Activated CD8-positive, alpha-beta T cell treated with anti-CD3 and anti-CD28 coated beads for 36 hours (primary cell): ENCODE measurements at places on chromosomes 3 and 15. TPM values are rescaled to one million over a fixed set of nuclear protein-coding genes. Genes with fewer than 3 reads are reported as not detected.
A peak's percentile ranks its signal among the peaks of the same experiment; 100 is the strongest.

DNA sequence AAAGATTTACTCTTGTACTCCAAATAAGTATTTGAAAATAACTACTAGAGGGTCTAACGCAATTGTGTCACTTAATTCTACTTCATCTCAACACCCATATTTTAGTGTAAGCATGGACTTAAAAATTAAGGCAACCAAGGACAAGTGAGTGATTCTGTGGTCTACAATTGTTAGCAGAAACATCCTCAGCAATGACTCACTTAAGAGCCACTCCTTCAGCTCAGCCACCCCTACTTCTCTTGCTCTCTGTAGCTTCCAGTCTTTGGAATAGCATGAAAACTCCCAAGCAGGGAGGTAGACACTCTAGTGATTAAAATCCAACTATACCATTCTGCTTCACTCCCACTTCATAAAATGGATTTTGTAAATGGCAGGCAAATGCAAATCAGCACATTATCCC, 116.0 kb upstream of the LRRN1 start:
- no peaks in the 10 kb centered on the region for H3K27me3 ChIP-seq
- H3K36me3 ChIP-seq, result no peaks in the 10 kb centered on the region
- no peaks in the 10 kb centered on the region for H3K4me1 ChIP-seq
- no peak for DNase-seq
- H3K27ac ChIP-seq, result no peak overlapping the region
- no peak overlapping the region for H3K4me3 ChIP-seq

GRCh38 chr3:140023616-140024530, 88.9 kb downstream of the CLSTN2 start:
- H3K27me3 ChIP-seq, result no peaks in the 10 kb centered on the region
- no peak overlapping the region for H3K27ac ChIP-seq
- no peak for DNase-seq
- no peaks in the 10 kb centered on the region for H3K4me1 ChIP-seq
- no peak overlapping the region for H3K4me3 ChIP-seq

GRCh38 chr3:161295325-161295724, 74.2 kb downstream of the NMD3 start:
- no peaks in the 10 kb centered on the region for H3K4me1 ChIP-seq
- no peak overlapping the region for H3K4me3 ChIP-seq
- H3K36me3 ChIP-seq, result peaks cover 10% of the 10 kb centered on the region
- no peak overlapping the region for H3K27ac ChIP-seq
- H3K27me3 ChIP-seq, result peaks cover 2% of the 10 kb centered on the region

The ATP13A4 gene
- 2.8 TPM for total RNA-seq

DNA sequence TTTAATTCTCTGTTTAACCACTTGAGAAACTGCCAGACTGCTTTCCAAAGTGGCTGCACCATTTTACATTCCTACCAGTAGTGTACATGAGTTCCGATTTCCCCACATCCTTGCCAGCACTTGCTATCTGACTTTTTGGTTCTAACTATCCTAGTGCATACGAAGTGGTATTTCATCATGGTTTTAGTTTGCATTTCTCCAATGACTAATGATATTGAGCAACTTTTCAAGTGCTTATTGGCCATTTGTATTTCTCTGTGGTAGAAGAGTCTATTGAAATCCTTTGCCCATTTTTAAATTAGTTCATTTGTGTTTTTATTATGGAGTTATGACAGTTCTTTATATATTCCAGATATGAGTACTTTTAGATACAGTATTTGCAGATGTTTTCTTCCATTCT, 247.8 kb downstream of the GABRB3 start:
- no peaks in the 10 kb centered on the region for H3K36me3 ChIP-seq
- no peaks in the 10 kb centered on the region for H3K4me1 ChIP-seq
- DNase-seq, result no peak
- no peak overlapping the region for H3K4me3 ChIP-seq
- H3K27ac ChIP-seq, result no peak overlapping the region

The BSN gene
- total RNA-seq, result 0.09 TPM

DNA sequence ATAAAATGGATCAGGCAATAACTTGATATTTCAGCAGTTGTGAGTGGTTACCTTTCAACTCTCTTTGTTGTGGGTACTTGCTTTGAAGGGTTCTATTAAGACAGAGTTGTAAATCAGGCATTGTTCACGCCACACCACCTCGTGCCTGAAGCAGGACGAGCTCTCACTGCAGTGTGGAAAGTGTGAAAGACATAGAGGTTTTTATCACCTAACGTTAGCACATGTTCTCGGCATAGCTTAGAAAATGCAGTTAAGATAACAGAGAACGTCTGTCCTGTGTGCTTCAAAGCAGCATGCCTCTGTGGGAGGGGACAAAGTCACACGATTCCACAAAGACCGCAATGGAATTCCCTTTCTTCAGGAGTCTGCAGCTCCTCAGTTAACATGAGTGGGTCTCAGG, 7.8 kb downstream of the ADAMTS17 start:
- H3K36me3 ChIP-seq, result no peaks in the 10 kb centered on the region
- peaks cover 7% of the 10 kb centered on the region for H3K27me3 ChIP-seq
- H3K27ac ChIP-seq, result no peak overlapping the region
- H3K4me1 ChIP-seq, result peaks cover 66% of the 10 kb centered on the region
- no peak overlapping the region for H3K4me3 ChIP-seq

DNA sequence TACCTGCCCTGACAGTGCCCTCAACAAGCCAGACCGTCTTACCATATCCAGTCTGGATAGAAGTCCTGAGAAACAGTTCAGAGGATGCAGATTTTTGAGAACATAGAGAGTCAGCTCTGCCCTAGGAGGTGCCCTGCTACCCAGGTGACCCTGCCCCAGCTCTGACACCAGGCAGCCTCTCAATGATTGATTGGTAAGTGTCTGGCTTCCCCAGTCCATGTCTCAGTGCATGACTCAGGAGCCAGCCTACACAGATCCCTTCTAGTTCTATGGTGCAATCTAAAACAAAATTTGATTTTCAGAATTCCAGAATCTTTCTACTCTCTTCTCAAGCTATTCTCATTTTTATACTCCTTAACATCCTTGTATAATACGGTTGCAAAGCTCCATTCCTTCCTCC, 292.1 kb downstream of the VPS13C start:
- no peak for DNase-seq
- no peak overlapping the region for H3K4me3 ChIP-seq
- H3K4me1 ChIP-seq, result no peaks in the 10 kb centered on the region
- H3K27me3 ChIP-seq, result peaks cover 17% of the 10 kb centered on the region
- no peak overlapping the region for H3K27ac ChIP-seq

The CHRM5 gene
- total RNA-seq, result not detected

DNA sequence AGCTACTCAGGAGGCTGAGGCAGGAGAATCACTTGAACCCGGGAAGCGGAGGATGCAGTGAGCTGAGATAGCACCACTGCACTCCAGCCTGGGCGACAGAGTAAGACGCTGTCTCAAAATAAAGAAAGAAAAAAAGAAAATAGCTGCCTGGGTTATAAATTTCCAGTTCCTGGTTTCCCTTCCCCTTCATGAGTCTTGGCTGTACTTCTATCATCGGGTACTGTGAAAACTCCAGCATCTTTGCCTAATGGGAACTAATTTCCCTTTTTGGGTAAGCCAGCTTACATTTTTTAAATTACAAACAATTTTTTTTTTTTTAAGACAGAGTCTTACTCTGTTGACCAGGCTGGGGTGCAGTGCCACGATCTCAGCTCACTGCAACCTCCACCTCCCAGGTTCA, 15.0 kb downstream of the DENND4A start:
- no peaks in the 10 kb centered on the region for H3K27me3 ChIP-seq
- peaks cover 35% of the 10 kb centered on the region for H3K4me1 ChIP-seq
- DNase-seq, result no peak
- H3K36me3 ChIP-seq, result peaks cover 32% of the 10 kb centered on the region
- H3K27ac ChIP-seq, result no peak overlapping the region

The COLQ gene
- total RNA-seq, result 2.9 TPM

- peak overlapping the region; percentile 81 for H3K27ac ChIP-seq
- DNase-seq, result no peak
- H3K4me3 ChIP-seq, result peak overlapping the region; percentile 37
- no peaks in the 10 kb centered on the region for H3K27me3 ChIP-seq
Measured at GRCh38 chr3:72426618-72427397, 421.4 kb downstream of the SHQ1 start.

The FETUB gene
- total RNA-seq, result not detected

GRCh38 chr15:48528921-48529320, 116.6 kb downstream of the FBN1 start:
- no peak overlapping the region for H3K4me3 ChIP-seq
- no peaks in the 10 kb centered on the region for H3K4me1 ChIP-seq
- no peak for DNase-seq
- H3K36me3 ChIP-seq, result no peaks in the 10 kb centered on the region
- H3K27me3 ChIP-seq, result no peaks in the 10 kb centered on the region

DNA sequence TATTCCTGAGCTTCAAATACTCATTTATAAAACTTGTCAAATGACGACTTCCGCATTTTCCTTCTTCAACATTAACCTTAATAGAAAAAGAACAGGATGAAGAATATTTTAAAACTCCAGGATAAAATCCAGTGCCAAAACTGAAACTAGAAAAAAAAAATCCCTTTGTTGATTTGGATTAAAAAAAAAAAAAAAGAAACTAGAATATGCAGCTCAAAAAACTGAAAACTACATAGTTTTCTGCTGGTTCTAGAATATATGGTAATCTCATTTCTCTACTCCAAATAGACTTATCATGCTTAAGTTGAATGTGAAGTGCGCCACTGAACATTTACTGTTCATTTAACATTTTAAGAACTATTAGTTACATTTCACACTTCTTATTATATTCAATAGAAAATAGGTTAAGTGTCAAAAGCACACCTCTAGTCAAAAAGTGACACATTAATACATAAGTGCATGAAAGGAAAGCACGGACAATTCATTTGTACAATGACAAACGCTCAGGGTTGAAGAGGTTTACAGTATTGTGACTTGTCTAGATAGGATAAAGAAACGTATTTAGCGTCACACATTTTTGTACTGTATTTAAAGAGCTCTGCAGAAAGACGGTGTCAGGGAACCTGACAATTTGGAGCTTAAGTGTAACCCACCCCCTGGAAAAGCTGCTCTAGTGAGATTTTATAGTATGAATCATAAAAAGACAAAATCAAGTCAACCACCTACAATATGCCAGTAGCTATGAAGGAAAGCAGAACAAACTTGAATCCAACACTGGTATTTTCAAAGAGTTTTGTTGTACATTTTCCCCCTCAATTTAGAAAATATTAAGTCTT, 5.8 kb downstream of the TRA2B start:
- H3K27me3 ChIP-seq, result no peaks in the 10 kb centered on the region
- H3K4me3 ChIP-seq, result peak overlapping the region; percentile 100

DNA sequence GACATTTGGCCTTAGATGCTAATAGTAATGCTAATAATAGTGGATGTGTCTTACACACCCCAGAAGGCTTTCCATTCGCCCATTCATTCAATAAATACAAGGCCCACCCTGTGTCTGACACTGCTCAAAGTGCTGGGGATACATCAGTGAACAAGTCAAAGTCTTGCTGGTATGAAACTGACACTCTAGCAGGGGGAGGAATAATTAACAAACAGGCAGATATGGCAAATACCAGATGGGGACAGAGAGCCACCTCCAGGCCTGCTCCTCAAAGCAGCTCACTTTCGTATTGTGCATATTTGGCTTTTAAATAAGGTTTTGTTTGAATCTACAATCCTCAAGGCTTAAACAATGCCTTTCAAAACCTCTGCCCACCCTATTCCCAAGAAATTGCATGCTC, 28.3 kb upstream of the LYZL4 start:
- H3K36me3 ChIP-seq, result no peaks in the 10 kb centered on the region
- H3K4me1 ChIP-seq, result no peaks in the 10 kb centered on the region
- no peak overlapping the region for H3K4me3 ChIP-seq

GRCh38 chr3:27721717-27722564, at the start of gene EOMES:
TSS of gene EOMES (minus strand) at chr3:27722323. CDS start at chr3:27722294, 29 bp downstream.
- H3K36me3 ChIP-seq, result peaks cover 5% of the 10 kb centered on the region
- peaks cover 43% of the 10 kb centered on the region for H3K27me3 ChIP-seq
- peaks cover 26% of the 10 kb centered on the region for H3K4me1 ChIP-seq
- peak within 1 kb of the TSS; percentile 83 for H3K27ac ChIP-seq

The ESYT3 gene
- total RNA-seq, result 0.16 TPM

DNA sequence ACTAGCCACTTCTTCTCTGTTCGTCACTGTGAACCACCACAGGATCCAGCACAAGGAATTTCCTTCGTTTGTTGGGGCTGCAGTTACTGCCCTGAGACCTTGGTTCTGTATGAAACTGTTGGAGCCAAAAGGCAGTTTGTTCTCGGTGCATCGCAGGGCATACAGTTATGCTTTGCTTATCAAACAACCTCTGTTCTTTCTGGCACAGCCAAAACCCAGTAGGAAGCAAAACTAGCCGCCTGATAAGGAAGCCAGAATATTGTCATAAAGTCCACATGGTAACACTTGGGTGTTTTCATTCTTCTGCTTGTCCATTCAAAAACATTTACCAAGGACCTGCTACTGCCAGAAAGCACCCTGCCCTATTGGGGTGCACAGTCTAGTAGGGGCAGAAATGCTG, 116.1 kb downstream of the RAB11A start:
- H3K4me3 ChIP-seq, result no peak overlapping the region
- peaks cover 17% of the 10 kb centered on the region for H3K27me3 ChIP-seq
- no peak overlapping the region for H3K27ac ChIP-seq
- H3K36me3 ChIP-seq, result no peaks in the 10 kb centered on the region
- DNase-seq, result no peak
- peaks cover 5% of the 10 kb centered on the region for H3K4me1 ChIP-seq

GRCh38 chr15:70101459-70102113, 3.9 kb upstream of the TLE3 start:
- H3K36me3 ChIP-seq, result peaks cover 1% of the 10 kb centered on the region
- H3K4me3 ChIP-seq, result no peak overlapping the region
- H3K4me1 ChIP-seq, result peaks cover 16% of the 10 kb centered on the region
- no peak overlapping the region for H3K27ac ChIP-seq

The MESP1 gene
- 5.3 TPM for total RNA-seq

GRCh38 chr3:165439765-165440164, 243.6 kb upstream of the SLITRK3 start:
- H3K27ac ChIP-seq, result no peak overlapping the region
- no peaks in the 10 kb centered on the region for H3K27me3 ChIP-seq
- no peaks in the 10 kb centered on the region for H3K36me3 ChIP-seq

DNA sequence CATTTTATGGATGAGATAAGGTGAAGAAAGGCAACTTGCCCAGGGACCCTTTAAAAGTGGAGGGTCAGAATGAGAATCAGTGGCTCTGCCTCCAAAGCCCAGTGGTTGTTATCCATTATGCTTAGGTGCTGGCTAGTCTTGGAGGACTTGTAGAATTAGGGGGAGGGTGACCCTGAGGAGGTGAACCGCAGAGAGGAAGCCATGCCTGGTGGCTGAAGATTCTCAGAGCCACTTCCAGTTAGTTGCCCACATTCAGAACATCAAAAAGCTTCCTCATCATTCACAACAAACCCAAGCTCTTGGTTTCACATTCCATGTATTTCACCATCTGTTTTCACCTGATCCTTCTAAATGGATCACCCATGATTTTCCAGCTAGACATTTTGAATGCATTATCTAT, 11.2 kb downstream of the EBLN2 start:
- no peaks in the 10 kb centered on the region for H3K27me3 ChIP-seq
- no peak overlapping the region for H3K4me3 ChIP-seq
- H3K36me3 ChIP-seq, result no peaks in the 10 kb centered on the region

The RPL39L gene
- total RNA-seq, result 12.1 TPM
